Stomach (tissue), 19 donors: ENCODE measurements at places on chromosomes 3 and 15. TPM values are rescaled to one million over a fixed set of nuclear protein-coding genes. Genes with fewer than 3 reads are reported as not detected.

Gene CCR2
- 0.61 TPM for polyA plus RNA-seq

Gene KNL1
- polyA plus RNA-seq: 1.8 TPM

Gene NXPE3
- 2.2 TPM for polyA plus RNA-seq

Gene LSM3
- polyA plus RNA-seq: 14.2 TPM

Gene LRRC34
- 1.7 TPM for polyA plus RNA-seq

Gene MIX23
- 35.5 TPM for polyA plus RNA-seq

Gene ANKUB1
- not detected for polyA plus RNA-seq

Gene PLIN1
- polyA plus RNA-seq: 0.12 TPM

Gene SCN11A
- not detected for polyA plus RNA-seq

Gene C3orf20
- not detected for polyA plus RNA-seq

Gene TMEM45A
- polyA plus RNA-seq: 7.6 TPM

Gene MESP2
- not detected for polyA plus RNA-seq

Gene NOX5
- 0.92 TPM for polyA plus RNA-seq

Gene UMPS
- polyA plus RNA-seq: 16.4 TPM
